ENCODE measurements at places on chromosomes 3 and 15. TPM values are rescaled to one million over a fixed set of nuclear protein-coding genes. Genes with fewer than 3 reads are reported as not detected.

DNA sequence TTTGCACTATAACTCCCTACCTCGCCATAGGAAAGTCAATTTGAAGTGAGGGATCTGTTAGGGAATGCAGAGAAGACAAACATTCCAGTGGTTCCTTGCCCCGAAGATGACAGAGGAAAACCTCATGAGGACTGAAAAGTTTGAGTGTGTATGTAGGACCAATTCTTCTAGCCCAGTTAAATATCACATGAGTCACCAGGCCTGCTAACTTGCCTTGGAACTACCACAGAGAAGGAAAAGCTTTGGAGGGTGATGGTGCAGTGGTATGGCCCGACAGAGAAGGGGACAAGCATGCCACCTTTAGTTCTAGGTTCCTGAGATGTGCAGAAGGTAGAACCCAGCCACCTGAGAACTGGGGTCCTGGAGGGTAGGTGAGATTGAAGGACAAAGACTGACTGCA is 2.6 kb upstream of the UPK1B start:
- no peak for DNase-seq

DNA sequence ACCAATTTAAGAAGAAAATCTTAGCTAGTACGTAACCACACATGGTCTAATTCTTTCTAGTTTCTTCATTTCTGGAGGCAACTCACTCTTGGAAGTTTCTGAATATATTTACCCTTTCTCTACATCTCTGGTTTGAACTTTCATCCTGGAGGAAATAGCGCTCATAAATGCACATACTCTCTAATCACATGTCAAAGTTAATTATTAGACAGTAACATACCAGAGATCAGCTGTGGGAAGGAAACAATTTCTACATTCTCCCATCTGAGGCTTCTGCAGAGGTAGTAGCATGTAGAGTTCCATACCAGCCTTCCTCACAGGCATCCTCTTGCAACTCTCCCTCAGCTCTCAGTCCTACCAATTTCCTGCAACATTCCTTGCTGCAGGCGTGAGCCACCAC is 132.5 kb downstream of the RBPMS2 start:
- no peak for DNase-seq

GRCh38 chr3:69300296-69300695 is 85.6 kb downstream of the FRMD4B start:
- no peak for DNase-seq

Gene UMPS
- polyA plus RNA-seq, result 48.2 TPM

Gene ZPLD1
- polyA plus RNA-seq, result 0.82 TPM

All from right renal cortex interstitium (tissue), 3 donors.